ENCODE measurements at places on chromosomes 6 and 20.

DNA sequence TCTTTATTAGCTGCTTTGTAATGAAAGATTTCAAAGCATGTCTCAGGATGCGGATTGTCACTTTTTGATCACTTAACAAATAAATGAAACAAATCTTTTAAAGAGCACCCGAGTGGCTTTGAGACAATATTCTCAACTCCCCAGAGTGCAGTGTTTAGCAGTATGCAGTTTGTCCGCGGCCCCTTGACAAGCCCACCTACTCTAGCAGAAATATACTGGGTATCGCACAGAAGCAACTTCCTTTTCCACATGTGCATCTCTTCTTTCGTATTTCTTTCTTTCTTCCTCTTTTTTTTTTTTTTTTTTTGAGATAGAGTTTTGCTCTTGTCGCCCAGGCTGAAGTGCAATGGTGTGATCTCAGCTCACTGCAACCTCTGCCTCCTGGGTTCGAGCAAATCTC is 84.5 kb upstream of the FAM184A start:
- no peak for DNase-seq

DNA sequence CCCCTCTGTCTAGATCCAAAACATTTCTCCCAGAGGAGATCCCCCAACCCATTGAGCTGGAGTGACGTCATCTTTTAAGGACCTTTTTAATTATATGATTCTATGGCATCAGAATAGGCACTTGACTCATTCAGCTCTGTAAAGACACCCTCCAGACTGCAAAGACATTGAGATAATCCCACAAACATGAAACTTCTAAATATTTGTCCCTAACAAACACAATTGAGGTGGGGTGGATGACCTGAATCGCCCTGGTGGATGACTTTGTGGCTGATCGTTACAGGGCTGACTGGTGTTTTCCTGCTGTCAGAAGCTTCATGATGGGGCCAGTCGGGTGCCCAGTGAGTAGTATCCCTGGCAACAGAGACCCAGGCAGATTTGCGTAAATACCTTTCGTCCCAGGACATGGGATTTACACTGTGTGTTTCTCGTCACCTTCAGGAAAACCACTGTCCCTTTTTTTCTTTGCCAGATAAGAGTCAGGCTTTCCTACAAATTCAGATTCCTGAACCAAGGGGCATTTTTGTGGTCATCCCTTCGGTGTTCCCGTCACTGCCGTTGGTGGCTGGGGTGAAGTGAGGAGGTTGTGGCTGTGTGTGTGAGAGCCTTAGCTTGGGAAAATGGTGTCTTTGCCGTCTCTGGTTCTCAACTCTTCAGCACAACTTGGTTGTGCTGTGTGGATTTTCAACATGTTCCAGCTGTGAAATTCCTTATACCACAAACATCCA is 5.3 kb upstream of the PCK1 start:
- DNase-seq: no peak

- DNase-seq: no peak
These were observed 19.4 kb downstream of the ALDH8A1 start for GRCh38 chr6:134930463-134930862.

GRCh38 chr6:155026022-155026705 is 31.0 kb downstream of the TIAM2 start:
- peak; percentile 30 for DNase-seq

DNA sequence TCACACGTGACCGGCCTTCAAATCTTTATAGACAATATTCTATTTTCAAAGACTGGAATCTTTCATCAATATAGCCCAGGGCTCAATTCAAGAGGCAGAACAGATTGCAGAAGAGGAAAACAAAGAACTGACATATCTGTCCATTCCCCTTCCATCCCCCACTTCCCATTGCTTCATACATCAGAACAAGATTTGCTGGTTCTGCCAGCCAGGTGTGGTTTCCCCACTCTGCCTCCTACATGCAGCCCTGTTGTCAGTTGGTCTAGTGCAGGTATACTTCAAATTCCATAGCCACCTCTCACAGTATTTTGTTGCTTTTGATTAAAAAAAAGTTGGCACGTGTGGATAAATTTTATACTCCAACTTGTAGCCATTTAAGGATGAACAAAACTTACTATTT is 174.9 kb downstream of the CD109 start:
- DNase-seq: no peak

GRCh38 chr20:50369225-50370035 is 140.8 kb upstream of the PTPN1 start:
- no peak for DNase-seq

GRCh38 chr20:52312132-52312729 is 120.7 kb upstream of the ZFP64 start:
- DNase-seq: peak; percentile 68

All from activated CD4-positive, alpha-beta T cell treated with anti-CD3 and anti-CD28 coated beads for 36 hours (primary cell).